ENCODE measurements at places on chromosomes 1 and 21.

DNA sequence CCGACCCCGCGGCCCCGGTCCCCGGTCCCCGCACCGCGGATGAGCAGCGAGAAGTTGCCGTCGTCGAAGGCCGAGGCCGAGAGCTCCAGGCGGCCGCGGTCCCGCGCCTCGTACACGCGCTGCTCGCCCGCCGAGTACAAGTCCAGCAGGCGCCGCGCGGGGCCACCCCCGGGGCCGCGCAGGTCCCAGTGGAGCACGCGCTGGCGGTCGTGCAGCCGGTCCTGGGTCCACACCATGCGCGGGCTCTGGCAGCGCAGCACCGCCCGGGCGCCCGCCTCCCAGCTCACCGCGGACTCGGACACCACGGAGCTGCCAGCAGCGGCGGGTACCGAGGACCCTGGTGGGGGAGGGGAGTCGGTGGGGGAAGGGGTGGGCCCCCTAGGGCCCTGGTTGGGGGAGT is 2.9 kb downstream of the MXRA8 start:
- no peak for DNase-seq

DNA sequence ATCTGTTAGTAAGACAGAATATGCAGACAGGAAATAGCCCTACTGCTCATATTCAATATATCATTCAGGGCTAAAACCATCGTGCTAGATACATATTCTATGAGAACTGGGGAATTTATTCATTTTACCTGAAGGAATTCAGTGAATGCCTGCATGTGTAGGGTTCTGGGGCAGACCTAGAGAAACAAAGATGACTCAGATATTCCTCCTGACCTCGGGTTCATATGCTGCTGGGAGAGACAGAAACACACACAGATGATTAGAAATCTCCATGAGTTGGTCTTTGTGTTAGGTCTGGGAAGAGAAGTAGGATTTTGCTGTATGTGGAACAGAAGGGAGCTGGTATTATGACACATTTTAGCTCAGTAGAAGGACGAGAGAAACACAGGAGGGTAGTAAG is 176.5 kb upstream of the ST6GALNAC5 start:
- DNase-seq: no peak

DNA sequence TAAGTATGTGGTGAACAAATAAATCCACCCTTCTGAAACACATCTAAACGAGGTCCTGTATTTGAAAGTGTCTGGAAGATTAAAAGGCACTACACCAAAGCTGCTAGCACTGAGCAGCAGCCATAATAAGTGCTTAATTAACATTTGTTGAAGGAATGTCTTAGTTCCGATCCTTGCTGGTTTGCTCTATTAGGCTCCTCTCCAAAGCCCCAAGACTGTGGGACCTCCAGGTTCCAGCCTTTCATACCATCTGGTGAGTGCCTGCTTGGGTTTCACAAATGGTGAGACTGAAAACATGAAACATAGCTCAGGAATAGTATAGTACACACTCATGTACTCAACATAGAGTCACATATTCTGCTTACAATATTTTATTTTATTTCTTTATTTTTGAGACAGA is 640 bp upstream of the CYP2J2 start:
- no peak for DNase-seq

DNA sequence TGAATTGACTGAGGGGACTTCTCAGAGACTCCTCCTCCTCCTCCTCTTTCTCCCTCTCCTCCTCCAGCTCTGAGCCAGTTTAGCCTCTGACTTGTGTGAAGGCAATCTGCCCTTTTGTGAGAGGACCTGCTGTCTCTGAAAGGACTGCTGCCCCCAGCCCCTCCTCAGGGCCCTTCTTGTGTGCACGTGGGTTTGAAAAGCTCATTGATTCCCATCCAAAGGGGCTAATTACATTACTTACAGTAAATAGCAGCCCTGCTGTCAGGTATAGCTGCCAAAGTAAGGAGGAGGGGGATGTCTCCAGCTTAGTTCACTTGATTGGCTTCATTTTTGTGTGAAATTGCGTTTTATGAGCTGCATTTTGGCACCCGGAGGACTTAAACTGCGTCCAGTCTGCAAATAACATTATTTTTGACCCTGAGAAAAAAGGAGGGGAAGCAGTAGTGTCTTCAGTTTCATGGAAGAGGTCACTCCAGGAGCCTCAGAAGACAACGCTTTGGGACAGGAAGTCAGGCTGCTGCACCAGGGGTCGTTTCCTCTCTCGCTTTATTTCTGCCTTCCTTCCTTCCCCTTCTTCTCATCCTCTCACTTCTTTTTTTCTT is 1.8 kb upstream of the LHX9 start:
- DNase-seq: no peak

- no peak for DNase-seq
Observed at GRCh38 chr21:44834951-44835646, 17.2 kb upstream of the SUMO3 start.

GRCh38 chr1:98030483-98030882 is 109.6 kb upstream of the DPYD start:
- DNase-seq: no peak

Data from MV-4-11 (cell line).